ENCODE measurements at places on chromosomes 5 and 9.

DNA sequence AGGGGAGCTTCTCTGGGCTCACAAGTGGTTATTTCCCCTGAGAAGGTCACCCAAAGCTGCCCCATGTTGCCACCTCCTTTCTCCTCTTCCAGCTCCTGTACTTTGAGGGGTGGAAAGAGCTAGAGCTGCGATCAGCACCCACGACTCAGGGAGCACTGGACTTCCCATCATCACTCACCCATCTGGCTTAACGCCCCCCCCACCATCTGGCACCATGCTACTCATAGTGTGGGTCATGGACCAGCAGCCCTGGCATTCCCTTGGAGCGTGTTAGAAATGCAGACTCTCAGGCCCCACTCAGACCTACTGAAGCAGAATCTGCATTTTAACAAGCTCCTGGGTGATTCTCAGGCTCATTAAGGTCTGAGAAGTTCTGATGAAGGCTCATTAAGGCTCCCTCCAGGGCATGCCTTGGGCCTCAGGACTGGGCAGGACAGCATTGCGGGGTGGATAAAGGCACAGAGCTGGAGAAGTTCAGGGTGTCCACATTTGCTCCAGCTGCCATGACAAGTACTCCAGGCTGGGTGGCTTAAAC is 67.3 kb downstream of the GALNT12 start:
- no peak for DNase-seq

- no peak for DNase-seq
Measured at GRCh38 chr9:137832191-137832700, 45.3 kb upstream of the CACNA1B start.

GRCh38 chr5:87195104-87195591 is 72.5 kb upstream of the RASA1 start:
- peak; percentile 73 for DNase-seq

DNA sequence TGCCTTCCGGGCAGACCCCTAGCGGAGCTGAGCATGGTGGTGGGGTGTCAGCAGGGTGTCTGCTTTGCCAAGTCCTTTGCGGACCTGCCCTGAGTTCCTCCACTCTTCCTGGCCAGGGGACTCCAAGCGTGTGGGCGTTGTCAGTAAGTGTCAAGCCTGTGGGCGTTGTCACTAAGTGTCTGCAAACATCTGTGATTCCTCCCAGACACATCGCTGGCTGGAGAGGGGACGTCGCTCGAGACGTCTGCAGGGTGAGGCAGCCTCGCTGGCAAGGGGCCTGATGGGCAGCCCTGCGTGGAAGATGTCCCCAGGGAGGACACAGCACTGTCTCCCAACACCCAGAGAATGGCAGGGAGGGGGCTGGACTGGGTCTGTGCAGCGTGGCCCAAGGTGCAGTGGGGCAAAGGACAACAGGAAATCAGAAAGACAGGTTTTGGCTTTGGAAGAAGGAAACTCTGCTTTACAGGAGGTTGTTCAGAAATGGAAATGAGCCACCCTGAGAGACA is 28.8 kb downstream of the ADAMTSL2 start:
- peak; percentile 45 for DNase-seq

DNA sequence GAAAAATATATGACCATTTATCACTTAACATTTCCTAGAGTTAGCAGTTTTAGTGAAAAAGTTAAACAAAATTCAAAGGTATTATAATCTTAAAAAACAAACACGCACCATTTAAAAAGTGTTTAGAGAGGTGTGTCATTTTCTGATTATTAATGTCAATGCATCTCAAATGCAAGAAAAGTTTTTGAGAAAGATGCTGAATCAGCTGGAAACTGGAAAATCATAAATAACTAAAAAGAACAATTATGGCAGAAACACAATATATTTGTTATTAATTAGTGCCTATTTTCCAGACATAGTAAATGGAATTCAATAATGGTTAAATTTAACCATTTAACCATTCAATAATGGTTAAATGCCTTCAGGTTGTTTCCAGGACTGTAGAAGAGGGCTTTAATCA is 64.9 kb downstream of the RICTOR start:
- no peak for DNase-seq

- peak; percentile 41 for DNase-seq
Measured at GRCh38 chr5:122182491-122182921, 53.2 kb downstream of the ZNF474 start.

GRCh38 chr9:108108852-108109448 is 619.4 kb upstream of the KLF4 start:
- DNase-seq, result peak; percentile 43

DNA sequence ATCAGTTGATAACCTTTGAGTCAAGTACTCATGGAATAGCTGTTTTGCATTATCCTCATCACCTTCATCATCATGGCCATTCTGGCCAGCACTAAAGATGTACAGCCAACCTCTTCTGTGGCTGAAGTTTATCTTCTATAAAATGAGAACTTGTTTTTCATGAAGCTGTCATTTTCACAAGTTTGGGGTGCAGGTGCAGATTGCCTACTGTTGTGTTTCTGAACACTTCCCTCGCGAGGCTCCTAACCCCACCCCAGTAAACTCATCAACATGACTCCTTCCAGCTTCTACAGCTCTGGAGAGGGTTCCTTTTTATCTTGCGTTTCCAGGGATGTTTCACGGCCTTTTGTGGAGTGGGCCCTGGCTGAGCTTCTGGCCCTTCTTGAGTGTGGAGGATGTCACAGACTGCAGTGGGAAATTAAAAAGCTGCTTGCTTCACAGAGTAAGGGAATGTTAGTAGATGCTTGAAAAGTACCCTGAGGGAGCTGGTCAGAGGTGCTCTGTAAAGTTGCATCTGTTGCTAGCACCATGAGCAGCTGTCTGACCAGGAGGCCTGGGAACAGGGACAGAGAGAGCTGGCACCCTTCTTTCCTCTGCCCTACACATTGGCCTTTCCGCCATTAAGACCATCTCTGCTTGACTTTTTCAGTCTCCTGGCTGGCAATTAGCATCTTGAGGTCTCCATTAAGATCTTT is 24.9 kb downstream of the SYK start:
- DNase-seq, result no peak

- no peak for DNase-seq
Measured at GRCh38 chr5:174839196-174839595, 114.8 kb downstream of the MSX2 start.

DNA sequence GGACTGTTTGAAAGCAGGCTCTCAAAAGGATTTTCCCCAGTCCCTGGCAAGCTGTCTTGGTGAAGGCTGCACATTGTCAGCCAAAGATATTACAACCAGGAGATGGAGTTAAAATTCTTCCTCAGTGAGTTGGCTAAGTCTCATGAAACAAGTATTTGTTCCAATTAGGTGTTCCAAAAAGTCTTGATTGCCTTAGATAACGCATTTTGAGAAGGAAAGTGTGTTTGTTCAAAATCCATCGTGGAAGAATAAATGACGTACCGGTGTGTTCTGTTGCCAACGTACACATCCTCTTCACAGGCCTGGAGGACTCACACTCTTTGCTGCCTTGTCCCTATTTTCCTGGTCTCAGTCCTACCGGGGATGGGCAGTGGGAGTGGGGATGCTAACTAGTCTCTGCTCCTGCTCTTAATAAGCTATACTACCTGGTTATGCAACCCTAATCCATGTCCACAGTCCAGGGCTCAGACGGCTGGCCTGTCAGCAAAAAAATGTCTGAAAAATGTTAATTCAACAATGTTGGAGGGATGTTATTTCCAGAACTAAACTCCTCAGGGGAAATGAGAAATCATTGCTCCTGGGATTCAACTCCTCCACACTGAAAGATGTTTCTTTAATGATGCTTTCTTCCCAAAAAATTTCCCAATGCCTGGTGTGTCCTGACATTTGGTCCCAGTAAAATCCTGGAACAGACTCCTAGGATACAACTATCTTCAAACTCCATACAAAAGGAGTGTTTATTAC is 175.3 kb upstream of the KLF9 start:
- peak; percentile 58 for DNase-seq

- DNase-seq, result no peak
Measured at GRCh38 chr5:135106610-135107471, 72.8 kb upstream of the PITX1 start.

DNA sequence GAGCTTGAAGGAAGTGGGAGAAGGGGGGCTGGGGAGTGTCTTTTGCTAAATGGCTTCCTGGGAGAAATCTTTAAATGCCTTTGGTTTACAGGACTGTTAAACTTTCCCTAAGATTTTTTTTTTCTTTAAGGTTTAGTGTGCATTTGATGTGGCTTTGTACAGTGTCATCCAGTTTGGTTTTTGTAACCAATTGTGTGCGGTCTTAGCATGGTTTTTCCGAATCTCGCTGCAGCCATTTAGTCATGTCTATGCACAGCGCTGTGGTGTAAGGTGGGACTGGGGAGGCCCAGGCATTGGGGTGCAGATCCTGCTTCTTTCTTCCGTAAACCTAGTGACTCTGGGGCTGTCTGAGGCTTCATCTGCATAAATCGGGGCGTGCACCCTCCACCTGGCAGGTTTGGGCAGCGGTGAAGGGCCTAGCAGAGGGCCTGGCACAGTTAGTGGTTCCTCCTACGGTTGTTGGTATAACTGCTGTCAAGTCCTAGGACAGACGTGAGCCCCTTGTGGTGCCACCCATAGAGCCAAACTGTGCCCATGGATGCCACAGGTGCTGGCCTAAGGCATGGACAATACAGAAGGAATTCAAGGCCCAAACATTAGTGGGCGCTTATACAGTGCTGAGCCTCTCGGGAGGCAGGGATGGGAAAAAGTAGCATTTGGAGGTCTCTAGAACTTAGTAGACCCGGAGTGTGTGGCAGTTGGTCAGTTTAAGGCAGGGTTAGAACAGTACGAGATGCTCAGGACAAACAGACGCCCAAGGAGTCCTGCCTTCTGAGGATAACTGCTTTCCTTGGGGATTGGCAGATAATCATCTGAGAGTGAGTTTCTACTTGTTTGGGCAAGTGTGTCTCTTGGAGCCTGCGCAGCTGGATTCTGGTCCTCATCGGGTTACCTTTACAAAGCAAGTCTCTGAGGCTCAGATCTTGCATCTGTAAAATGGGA is 1.5 kb downstream of the PRRC2B start:
- DNase-seq, result no peak

DNA sequence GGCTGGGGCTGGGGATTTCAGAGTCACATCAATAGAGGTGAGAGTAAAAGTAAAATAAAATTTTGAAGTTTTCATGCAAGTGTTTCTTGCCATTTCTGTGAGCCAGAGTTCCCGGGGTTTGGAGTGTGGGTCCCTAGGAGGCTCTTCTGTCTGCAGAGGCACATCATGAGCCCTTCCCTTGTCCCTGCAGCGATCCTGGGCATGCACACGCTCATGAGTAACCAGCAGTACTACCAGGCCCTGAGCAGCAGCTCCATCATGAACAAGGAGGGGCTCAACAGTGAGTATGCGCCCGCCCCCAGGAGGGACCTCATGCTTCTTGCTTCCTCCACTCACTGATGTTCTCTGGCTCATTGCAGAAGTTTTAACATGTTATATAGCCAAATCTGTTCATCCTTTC is 61.1 kb downstream of the TMOD1 start:
- DNase-seq, result no peak

DNA sequence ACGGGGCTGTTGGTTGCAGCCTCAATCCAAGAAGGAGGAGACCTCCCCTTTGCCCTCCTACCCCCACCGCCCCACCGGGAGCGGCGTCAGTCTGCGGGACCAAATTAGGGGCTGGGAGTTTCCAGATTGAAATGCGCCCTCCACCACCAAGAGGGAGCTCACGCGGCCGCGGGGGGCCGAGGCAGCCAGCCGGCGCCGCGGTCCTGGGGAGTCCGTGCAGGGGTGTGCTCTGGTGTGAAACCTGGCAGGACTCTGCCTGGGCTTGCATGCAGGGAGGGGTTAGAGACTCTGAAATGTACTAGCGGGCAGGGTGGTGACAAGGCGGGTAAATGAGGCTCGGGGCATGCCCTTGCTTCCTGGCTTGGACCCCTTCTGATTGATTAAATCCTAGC is 989 bp upstream of the FBN2 start:
- DNase-seq, result peak; percentile 7

DNA sequence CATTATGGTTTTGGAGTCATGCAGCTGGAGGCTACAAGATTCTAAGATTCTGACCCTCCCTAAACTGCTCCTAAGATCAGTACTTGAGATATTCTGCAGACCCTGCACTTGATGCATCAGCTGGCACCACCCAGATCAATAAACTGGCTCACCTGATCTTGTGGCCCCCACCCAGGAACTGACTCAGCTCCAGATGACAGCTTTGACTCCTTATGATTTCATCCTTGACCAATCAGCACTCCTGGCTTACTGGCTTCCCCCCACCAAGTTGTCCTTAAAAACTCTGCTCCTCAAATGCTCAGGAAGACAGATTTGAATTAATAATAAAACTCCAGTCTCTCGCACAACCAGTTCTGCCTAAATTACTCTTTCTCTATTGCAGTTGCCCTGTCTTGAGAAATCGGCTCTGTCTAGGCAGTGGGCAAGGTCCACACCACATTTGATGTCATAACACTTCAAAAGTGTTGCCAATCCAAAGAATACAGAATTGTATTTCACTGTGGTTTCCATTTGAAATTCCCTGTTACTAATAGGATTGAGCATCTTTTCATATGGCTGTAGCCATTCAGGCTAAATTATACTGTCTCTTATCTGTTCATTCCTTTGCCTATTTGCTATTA is 14.8 kb upstream of the SLC30A5 start:
- DNase-seq, result no peak

DNA sequence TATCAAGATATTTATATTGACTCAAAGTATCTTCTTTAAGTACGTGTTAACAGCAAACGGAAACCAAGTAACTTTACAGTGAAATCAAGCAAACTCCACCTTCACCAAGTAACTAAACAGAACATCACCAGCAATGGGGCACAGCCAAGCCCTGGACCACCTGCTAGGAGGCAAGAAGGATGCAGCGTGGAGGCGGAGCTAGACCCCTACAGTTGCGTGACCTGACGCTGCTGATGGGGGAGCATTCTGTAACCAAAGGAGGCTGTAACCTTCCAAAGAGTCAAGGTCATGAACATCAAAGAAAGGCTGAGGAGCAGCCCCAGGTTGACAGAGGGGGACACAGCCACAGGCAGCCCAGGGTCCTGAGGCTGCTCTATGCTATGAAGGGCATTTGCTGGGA is 6.1 kb downstream of the VAV2 start:
- DNase-seq, result no peak

DNA sequence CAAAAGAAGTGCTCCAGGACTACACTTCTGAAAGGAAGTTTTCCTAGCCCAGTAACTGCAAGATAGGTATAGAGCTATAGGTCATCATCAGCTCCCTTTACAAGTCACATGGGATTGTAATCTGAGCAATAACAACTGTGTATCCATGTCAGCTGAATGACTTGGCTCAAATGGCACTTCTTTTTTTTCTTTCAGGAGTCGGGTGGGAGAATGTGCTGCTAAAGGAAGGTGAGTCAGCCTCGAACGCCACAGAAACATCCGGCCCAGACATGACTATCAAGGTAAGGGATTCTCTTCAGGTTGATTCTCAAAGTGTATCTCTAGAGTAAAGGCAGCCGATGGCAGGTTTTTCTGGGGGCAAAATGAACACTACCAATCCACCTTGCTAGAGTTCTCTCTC is 192.2 kb downstream of the C9orf152 start:
- DNase-seq, result no peak

GRCh38 chr5:77560677-77561263 is 68.7 kb upstream of the WDR41 start:
- DNase-seq, result peak; percentile 45

- DNase-seq, result peak; percentile 70
Measured at GRCh38 chr9:122005597-122005996, 87.5 kb downstream of the TTLL11 start.

- DNase-seq, result peak; percentile 36
Measured at GRCh38 chr5:31561946-31562345, 29.8 kb downstream of the C5orf22 start.

GRCh38 chr9:95634536-95634935 is 117.8 kb upstream of the PTCH1 start:
- no peak for DNase-seq

GRCh38 chr9:120904061-120904977 is 22.3 kb downstream of the TRAF1 start:
- DNase-seq, result no peak

Measured in GM03348 (cell line).